Hindlimb muscle (tissue), 1 donor: ENCODE measurements at places on chromosomes 4 and X. TPM values are rescaled to one million over a fixed set of nuclear protein-coding genes. Genes with fewer than 3 reads are reported as not detected.

Gene STS
- polyA plus RNA-seq, result 16.6 TPM

- DNase-seq, result no peak
Measured at GRCh38 chr4:55447108-55447708, 51.5 kb downstream of the TMEM165 start.

DNA sequence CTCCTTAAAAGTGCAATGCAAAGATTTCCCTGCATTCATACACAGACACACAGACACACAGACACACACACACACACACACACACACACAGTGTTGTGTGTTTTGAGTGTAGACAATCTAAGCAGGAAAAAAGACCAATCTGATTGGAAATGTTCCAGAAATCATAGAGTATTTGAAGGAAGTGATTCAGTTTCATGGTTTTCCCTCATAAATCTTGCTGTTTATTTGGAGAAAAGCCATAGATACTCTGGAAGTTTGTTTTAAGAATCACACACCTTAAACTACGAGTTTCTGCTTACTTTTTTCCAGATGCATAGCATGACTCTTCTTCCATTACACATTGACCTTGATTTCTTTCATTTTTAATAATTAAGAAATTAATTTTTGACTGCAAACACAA is 298.5 kb upstream of the BMP3 start:
- no peak for DNase-seq

Gene CDS1
- 0.43 TPM for polyA plus RNA-seq

DNA sequence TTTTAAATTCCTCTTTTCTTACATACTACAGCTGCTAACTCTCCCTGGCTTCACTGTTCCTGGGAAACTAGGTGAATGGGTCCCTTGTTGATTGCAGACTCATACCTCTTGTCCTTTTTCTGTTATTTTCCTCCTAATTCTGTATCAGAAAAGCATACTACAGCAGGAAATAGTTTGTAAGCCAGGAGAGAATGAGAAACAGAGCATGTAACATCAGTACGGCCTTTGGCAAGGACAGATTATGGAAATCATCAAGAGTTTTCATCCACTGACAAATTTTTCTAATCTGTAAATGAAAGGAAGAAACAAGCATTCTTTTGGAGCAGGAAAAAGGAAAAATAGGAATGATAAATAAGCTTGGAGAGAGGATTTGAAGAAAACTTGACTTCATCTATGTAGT is 239.2 kb downstream of the ANTXR2 start:
- DNase-seq, result no peak

Gene ARHGAP6
- 12.8 TPM for polyA plus RNA-seq

Gene FGF16
- 2.2 TPM for polyA plus RNA-seq

Gene TMEM154
- polyA plus RNA-seq, result 0.83 TPM

- no peak for DNase-seq
Measured at GRCh38 chrX:132180929-132181328, 38.3 kb downstream of the RAP2C start.

Gene CENPI
- polyA plus RNA-seq, result 4.8 TPM

GRCh38 chr4:1705732-1706131 is 6.4 kb downstream of the SLBP start:
- no peak for DNase-seq

Gene DCAF8L2
- not detected for polyA plus RNA-seq

- no peak for DNase-seq
Measured at GRCh38 chrX:115696039-115696438, 135.1 kb downstream of the PLS3 start.

Gene ARX
- polyA plus RNA-seq, result 6.9 TPM
